ENCODE measurements at places on chromosomes 1 and 21.
A peak's percentile ranks its signal among the peaks of the same experiment; 100 is the strongest.

- DNase-seq = no peak
These were observed 47.7 kb upstream of the RBM15 start for GRCh38 chr1:110291241-110292030.

DNA sequence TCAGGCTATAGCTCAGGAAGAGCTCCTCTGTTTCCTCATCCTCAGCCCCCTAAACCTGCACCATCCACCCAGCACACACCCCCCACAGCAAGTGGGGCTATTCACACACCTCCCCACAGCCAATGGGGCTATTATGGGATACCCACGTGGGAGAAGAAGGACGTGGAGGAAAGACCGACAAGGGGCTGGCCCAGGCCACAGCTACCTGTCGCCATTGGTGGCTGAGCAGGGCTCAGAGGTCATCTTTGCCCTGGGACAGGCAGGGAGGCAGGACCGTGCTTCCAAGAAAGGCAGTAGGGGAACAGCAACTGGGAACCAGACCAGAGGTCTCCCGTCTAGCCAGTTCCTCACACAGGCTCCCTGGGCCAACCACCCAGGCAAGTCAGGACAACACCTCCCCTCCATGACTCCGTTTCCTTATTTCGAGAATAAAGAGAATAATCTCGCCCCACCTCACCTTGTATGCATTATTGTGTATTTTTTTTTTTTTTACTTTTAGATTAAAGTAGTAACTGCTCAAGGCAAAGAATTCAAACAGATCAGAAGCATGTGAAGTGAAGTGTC lies 92.3 kb upstream of the TARDBP start:
- DNase-seq = no peak

DNA sequence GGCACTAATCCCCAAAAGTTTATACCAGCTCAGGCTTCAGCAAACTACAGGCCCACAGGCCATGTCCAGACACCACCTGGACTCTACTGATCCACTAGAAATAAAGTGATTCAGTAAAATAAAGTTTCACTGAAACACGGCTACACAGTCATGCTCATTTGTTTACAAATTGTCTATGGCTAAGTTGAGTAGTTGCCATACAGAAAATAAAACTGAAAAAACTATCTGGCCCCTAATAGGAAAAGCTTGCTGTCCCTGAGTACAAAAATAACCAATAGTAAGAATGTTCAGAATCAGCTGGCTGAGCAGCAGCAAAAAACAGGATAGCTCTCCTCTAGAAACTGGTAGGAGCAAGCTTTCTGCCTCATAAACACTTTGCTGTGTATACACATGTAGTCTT lies 221.5 kb downstream of the RERE start:
- DNase-seq = no peak

DNA sequence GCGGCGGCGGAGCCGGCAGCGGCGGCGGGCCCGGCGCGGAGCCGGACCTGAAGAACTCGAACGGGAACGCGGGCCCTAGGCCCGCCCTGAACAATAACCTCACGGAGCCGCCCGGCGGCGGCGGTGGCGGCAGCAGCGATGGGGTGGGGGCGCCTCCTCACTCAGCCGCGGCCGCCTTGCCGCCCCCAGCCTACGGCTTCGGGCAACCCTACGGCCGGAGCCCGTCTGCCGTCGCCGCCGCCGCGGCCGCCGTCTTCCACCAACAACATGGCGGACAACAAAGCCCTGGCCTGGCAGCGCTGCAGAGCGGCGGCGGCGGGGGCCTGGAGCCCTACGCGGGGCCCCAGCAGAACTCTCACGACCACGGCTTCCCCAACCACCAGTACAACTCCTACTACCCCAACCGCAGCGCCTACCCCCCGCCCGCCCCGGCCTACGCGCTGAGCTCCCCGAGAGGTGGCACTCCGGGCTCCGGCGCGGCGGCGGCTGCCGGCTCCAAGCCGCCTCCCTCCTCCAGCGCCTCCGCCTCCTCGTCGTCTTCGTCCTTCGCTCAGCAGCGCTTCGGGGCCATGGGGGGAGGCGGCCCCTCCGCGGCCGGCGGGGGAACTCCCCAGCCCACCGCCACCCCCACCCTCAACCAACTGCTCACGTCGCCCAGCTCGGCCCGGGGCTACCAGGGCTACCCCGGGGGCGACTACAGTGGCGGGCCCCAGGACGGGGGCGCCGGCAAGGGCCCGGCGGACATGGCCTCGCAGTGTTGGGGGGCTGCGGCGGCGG lies 1.0 kb downstream of the ARID1A start:
- DNase-seq = peak; percentile 50

- no peak for DNase-seq
These were observed 41.5 kb downstream of the KRTAP10-1 start for GRCh38 chr21:44498280-44499210.

- DNase-seq = peak; percentile 47
These were observed 11.9 kb downstream of the PTPN22 start for GRCh38 chr1:113859478-113860175.

DNA sequence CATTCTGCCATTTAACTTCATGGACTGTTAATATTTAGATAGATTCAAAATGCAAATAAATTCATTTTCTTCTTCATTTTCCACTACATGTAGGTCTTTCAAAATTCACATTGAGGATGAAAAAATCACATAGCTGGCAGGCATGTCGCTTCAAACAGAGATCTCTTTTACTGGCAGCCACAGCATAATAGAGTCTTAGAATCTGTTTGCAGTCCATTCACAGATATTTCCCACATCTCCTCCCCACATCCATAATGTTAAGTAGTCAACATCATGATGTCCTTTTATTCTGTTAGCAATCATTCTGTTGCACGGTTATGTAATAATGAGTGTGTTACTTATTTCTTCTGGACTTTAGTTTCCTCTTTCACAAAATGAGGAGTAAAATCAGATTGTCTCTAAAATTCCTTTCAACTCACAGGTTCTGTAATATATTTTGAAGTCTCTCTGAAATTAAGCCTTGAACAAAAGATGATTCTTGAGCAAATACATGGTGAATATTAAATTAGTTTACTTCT lies 257.5 kb upstream of the SNX7 start:
- no peak for DNase-seq

GRCh38 chr21:16312321-16312720 lies 582.5 kb downstream of the USP25 start:
- DNase-seq = no peak

DNA sequence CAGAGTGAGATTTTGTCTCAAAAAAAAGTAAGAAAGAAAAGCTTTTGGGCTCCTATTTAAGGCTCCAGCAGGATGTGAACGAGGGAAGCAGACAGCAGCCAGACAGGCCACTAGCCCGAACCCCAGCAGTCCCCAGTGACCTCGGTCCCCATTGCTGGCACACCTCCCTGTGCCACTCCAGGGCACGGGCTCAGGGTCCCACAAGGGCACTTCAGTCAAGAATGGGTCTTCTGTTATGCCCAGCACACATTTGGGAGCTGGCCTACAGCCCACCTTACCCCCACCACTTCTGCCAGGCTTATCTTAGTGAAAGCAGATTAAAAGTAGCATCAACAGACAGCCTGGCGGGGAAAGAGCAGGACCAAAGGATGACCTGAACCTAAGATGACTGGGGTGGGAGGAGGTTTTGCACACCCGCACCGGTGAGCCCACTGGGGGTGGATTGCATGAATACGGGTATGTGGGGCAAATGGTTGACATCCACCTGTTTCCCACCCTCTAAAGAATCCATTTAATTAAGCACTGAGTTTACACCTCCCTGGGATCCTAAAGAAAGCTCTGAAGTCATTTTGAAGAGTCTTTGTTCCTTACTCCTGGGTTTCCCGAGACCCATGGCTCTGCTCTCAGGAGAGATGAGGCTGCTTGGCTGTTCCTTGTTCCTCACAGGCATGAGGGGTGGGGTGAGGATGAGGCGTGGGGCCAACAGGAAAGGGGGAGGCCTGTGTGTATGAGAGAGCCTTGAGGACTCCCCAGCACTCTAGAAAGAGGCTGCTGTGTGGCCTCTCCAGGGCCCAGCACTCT lies 4.7 kb downstream of the CHI3L1 start:
- DNase-seq = no peak

DNA sequence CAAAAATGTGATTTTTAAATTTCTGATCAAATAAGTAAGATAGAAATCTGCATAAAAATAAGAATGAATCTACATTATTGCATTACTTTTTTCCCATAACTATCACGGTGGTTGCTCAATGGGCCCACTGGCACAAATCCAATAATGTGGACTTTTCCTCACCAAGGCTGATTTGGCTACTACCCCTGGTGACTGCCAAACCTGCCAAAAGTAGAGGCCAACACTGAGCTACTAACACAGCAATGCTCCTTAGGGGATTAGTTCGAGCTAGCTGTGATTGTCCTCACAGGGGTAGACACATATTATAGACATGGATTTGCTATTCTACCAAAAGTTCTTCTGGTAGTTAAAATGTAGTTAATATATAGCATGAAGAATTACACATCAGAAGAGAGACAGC lies 107.7 kb upstream of the ZNHIT6 start:
- DNase-seq = no peak

- no peak for DNase-seq
These were observed 250.3 kb upstream of the SGIP1 start for GRCh38 chr1:66283622-66284041.

GRCh38 chr1:8963963-8964362 lies 18.3 kb downstream of the CA6 start:
- DNase-seq = no peak

GRCh38 chr1:1021920-1022259 lies 2.0 kb downstream of the AGRN start:
- no peak for DNase-seq

- no peak for DNase-seq
These were observed 25.8 kb downstream of the PTPN14 start for GRCh38 chr1:214525535-214526019.

DNA sequence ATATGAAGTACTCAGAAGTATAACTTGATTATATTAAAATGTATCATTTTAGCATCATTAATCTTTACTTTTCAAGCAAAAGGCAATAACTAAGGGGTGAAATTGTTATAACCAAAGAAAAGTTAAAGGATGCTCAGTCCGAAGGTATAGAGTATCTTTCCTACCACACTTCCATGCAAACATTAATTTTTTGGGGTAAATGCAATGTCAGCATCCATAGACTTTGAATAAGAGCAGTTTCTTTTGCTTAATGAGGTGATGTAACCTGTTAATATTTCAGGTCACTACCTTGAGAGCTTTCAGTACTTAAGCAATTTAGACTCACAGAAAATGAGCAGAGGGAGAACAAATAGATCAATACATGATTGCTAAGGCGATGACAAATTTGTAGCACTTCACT lies 1093.5 kb downstream of the PLA2G4A start:
- DNase-seq = no peak

DNA sequence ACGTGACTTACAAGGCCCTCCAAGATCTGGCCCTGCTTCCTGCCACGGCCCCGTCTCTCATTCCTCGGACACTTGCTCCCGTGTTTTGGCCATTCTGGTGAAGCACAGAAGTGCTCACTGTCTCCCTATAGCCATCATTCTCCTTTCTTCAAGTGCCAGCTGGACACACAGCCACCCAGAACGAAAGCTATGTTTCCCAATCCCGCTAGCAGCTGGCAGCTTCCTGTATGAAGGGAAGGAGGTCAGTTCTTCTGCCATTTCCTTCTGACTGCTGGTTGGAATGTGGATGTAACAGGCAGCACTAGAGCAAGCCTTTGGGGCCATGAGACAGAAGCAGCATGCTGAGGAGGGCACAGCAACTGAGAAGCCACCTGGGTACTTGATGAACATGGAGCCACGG lies 82.8 kb downstream of the TGFBR3 start:
- no peak for DNase-seq

DNA sequence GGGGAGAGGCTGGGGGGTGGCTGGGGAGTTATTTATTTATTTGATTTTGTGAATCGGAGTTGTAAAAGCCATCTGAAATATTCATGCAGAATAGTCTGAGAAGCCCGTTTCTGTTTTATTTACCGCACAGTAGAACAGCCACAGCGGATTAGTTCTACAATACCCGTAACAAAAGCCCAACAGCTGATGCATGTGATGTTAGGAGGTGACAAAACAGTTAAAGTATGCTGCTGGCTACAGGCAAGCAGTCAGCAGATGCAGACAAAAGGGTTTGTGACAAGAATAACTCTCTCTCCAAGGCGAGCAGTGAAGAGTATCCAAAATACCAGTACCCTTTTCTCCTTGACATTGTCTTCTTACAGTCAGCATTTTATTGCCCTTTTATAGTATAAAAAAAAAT lies 42.0 kb downstream of the PROX1 start:
- DNase-seq = no peak

GRCh38 chr1:202172015-202172355 lies 11.6 kb upstream of the PTPN7 start:
- no peak for DNase-seq

- no peak for DNase-seq
These were observed 95.6 kb downstream of the PTPRC start for GRCh38 chr1:198734323-198735008.

DNA sequence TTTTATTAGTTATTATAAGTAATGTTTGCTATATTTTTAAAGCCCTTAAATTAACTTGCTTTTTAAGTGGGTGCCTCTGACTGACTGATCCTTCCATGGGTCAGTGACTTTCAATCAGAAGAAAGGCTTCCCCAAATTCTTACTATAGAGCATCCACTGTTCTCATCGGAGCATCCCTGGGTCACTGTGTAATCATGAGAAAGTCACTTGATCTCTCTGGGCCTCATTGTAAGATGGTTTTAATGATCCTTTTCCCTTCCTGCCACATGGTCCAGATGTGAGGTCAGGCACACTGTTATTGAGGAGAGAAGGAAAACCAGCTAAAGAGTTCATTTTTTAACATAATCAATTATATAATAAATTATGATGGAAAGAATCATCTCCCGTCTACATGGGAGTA lies 11.0 kb upstream of the NBL1 start:
- no peak for DNase-seq

- DNase-seq = no peak
These were observed 36.2 kb downstream of the UTP25 start for GRCh38 chr1:209863766-209864485.

DNA sequence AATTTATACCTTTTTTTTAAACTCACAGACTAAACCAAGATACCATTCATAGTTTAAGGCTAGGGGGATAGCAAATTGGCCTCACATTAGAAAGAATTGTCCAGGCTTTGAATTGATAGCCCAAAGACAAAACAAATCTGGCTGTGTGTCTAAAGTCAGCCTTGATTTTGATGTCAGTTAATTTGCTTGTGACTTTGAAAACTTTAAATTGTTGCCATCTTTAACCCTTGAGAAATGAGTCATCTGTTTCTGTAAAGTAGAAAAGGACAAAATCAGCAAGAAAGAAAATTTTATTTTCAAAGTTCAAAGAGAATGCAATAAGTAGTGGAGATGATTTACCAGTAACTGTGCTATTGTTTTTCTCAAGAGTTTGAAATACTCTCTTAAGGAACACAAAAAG lies 184.5 kb downstream of the RGS7 start:
- DNase-seq = no peak

DNA sequence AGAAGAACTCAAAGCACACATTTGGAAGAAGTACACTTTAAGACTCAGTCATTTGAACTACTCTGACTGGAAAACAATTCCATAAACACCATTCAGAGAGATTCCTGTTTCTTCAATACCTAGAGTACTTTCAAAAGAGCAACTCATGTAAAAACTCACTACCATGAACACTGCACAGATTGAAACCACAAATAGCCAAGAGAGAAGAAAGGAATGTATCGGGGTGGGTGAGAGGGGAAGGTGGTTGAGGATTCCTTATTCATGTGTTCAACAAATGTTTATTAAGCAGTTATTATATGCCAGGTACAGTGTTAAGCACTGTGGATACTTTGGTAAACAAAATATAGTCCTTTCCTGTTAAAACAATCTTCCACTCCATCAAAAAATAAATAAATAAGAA lies 64.7 kb downstream of the NRIP1 start:
- no peak for DNase-seq

- DNase-seq = no peak
These were observed 46.9 kb downstream of the STPG1 start for GRCh38 chr1:24366707-24367106.
